ENCODE measurements at places on chromosomes 1 and 21. TPM values are rescaled to one million over a fixed set of nuclear protein-coding genes. Genes with fewer than 3 reads are reported as not detected.

The CFAP57 gene
- 0.20 TPM for total RNA-seq

The CELA3B gene
- total RNA-seq: 0.26 TPM

The FCRL1 gene
- not detected for total RNA-seq

The CD34 gene
- total RNA-seq: 16.9 TPM

The SH3D21 gene
- 1.1 TPM for total RNA-seq

The HES2 gene
- 18.8 TPM for total RNA-seq

The SMCP gene
- total RNA-seq: not detected

DNA sequence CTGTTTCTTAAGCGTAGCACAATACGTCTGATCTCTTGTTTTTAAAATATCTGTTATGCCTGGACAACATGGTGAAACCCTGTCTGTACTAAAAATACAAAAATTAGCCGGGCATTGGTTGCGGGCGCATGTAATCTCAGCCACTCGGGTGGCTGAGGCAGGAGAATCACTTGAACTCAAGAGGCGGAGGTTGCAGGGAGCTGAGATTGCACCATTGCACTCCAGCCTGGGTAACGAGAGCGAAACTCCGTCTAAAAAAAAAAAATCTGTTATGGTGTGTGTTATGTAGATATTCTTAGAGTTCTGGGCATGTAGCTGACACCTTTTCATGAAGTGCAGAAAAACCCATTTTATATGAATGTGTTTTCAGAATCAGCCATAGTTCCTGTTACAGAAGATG is 38.2 kb downstream of the RABGAP1L start:
- no peak for DNase-seq

DNA sequence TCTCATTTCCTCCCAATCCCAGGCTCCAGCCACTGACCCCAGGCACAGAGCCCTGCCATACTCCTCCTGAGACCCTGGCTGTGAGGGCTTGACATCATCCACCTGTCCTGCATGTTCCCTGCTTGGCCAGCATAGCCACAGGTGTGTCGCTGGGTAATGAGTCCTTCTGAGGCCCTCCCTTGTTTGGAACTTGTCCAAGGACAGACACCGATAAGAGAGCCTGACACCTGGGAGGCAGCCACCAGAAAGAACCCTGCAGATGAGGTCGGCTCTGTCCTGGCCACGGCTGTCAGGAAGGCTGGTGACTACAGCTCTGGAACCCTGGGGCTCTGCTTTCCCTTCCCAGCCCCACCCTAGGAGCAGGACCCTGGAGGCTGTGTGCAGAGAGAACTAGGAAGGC is 34.6 kb downstream of the TMEM63A start:
- no peak for DNase-seq

DNA sequence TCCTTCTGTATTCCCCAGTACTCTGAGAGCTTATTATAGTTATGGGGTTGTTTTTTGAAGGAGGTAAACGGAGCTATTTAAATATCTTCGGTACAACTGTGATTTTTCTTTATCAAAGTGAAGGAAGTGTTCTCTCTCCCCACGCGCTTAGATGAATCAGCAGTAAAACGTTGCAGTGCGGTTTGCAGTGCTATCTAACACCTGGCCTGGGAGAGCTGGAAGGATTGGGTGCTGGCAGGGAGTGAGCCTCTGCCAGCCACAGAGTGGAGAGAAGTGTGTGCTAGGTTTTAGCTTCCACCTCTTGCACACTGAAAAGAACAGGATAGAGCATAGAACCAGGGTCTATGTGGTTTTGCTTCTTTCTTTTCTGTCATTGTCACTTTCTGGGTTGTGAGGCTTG is 165.9 kb downstream of the SDCCAG8 start:
- no peak for DNase-seq

DNA sequence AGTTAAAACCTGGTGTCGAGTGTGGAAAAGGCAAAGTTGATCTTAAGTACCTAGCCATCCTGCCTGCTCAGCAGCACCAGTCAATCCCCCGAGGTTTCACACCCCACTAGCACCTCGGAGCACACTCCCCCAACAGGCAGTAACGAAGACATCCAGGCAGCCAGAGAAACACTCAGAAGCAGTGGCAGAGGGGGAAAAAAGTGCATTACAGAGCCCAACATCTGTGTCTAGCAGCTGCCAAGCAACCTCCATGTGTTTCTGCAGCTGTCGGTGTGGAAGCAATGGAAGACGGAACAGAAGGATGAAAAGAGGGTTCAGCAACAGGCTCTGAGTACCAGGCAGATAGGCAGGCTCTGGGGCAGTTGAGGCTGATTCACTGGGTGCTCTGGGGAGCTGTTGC is 73.4 kb upstream of the PROX1 start:
- DNase-seq: no peak

DNA sequence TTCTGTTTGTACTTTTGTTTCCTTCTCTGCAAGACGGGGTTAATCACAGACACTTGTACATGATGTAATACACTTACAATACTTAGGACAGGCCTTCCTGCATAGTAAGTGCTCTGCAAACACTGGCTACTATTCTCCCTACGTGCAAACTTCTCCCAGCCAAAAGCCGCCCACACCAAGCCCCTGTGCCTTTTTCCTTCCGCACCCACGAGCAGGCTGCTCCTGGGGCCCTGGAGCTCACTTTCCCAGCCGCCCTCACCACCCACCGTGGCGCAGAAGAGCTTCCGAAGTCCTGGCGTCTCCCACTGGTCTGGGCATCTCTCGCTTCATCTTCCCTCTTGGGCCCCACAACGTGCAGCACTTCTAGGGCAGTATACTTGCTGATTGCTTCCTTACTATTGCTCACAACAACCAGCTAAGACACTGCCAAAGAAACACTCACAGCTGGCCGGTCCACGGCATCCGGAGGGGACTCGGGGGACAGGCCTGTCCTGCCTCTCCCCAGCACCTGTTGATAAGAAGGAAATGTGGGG is 22.5 kb upstream of the GPR157 start:
- no peak for DNase-seq

DNA sequence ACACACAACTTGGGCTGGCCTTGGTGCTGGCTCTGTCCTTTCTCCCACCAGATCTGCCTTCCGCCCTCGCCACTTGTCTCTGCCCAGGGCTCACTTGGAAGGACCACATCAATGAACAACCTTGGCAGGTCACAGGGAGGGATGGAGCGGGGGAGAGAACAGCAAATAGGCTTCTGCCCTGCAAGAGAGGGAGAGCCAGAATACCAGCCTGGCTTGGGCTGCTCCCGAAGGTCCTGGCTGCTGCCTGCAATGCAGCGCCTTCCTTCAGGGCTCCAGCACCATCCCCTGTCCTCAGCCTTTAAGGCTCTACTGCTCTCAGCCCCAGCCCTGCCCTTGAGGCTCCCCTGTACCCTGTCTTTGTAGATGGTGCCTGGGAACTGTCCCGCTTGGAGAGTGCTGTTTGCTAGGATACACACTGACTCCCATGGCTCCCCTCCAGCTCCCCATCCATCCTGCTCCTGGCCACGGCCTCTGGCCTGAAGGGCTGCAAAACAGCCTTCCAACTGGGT is 43.8 kb downstream of the HIVEP3 start:
- no peak for DNase-seq

GRCh38 chr1:56964349-56965017 is 1.3 kb downstream of the C8B start:
- DNase-seq: no peak

- no peak for DNase-seq
These were observed 63.2 kb upstream of the TMEM51 start for GRCh38 chr1:15090373-15090772.

DNA sequence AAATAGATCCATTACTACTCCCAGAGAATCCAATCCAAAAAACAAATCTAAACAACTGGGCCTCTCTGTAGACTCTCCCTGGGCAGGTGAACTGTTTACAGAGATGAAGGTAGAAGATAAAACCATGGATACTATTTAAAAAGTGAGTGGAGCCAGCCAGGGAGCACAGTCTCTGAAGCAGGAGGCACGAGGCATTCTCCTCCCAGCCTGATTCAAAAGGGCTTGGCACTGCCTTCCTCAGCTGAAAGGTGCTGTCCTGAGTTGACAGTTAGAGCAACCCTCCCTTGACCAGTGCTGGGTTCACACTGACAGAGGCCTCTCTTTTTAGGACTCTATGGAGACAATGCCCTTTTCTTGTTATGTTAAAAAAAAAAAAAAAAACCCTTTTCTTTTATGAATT is 36.8 kb downstream of the HENMT1 start:
- no peak for DNase-seq

- no peak for DNase-seq
These were observed 56.4 kb downstream of the DIP2A start for GRCh38 chr21:46515109-46515508.

GRCh38 chr1:231869364-231869763 is 242.8 kb downstream of the DISC1 start:
- DNase-seq: no peak

- DNase-seq: no peak
These were observed 13.4 kb upstream of the SVBP start for GRCh38 chr1:42830631-42831030.

GRCh38 chr1:59541161-59541560 is 244.3 kb downstream of the FGGY start:
- DNase-seq: no peak

DNA sequence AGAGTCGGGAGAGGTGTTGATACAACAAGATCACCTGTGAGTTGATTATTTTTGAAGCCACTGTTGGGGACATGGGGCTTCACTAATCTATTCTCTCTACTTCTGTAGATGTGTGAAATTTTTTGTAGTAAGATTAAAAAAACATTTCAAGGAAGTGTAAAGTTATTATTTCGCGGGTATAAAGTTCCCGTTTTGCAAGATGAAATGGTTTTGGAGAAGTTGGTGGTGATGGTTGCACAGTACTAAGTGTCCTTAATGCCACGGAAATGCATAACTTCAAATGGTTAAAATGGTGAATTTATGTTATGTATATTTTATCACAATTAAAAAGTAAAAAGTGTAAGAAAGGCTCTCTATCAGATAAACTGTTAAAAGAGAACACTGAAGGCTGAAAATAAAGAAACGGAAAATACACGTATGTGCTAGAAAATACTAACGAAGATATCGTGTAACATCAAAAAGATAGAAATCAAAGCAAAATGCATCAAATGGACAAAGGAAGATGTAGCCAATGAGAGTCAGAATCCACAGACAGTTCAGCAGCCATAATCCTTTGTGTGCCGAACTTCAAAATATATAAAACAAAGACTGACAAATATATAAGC is 2.9 kb upstream of the ITGB2 start:
- DNase-seq: no peak

- no peak for DNase-seq
These were observed 123.7 kb downstream of the FOXD2 start for GRCh38 chr1:47561523-47562007.

GRCh38 chr1:225926551-225927113 is 2.6 kb upstream of the PYCR2 start:
- DNase-seq: no peak

DNA sequence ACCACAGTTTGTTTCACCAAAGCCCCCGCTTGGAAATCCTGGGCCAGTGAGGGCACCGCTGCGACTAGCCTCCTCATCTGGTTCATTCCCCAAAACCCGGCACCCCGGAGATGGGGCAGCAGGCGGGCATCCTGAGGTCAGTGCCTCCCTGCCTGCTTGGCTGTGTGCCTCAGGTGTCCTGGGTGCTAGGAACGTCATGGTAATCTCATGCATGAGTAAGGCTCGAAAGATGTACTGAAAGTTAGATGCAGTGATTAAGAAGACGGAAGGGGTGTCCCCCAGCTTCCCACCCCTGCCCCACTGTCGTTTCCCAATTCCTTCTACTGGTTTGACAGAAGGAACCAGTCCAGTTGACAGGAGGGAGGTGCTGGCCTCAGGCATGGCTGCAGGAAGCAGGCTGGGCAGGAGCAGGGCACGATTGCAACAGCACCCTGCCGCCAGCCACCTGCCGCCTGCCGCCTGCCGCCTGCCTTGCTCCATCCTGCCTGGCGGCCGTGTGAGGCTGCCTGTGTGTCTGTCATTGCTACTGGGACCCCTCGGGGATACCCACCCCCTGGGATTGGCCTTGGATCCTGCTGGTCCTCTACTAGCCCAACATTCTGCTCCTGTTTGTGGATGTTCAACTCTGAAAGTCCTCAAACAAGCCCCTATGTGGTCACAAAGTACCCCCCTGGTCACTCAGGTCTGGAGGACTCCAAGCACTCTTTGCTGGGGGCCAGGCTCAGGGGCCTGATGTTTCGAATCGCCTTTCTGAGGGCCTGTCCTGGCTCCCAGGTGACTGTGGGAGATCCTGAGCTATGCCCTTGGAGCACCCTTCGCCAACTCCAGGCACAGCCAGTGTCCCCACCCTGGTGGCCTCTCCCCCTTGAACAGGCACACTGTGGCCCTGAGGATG is 73.0 kb upstream of the IFFO2 start:
- no peak for DNase-seq

GRCh38 chr1:151401125-151401788 is 1.9 kb downstream of the PSMB4 start:
- no peak for DNase-seq

DNA sequence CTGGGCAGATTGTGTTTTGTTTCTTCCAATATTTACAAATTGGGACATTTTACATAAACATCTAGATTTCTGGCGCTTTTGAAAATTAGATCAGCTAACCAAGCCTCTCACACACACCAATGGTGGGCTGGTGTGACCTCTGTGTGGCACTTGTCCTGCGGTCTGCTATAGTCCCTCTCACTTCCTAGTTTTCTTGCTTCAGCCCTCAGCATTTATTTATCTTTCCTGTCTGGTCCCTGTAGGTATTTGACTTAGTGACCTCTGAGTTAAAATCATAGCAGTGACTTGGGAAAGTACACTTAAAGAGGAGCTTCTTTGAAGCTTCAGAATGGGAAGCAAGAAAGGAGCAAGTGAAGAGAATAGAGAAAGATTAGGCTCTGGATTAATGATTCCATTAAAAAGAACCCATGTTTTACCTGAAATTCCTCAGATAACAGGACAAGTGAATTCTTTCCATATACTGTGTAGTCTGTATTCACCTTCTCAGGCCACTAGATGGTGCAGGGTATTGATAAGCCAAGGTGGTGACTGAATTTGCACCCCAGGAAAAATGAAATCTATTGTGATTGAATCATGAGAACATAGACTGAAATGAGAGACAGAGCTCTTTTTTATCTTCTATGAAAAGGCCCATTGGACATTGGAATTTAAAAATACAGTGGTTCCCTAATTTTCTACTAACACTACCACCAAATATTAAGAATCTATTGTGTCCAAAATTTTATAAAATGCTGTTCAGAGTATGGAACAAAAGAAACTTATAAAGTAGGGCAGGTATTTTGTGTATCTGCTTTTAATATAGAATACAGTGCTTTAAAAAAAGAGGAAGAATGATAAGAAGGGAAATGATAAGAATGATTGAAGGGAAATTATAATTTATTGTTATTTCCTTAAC is 7.1 kb upstream of the DIPK1A start:
- no peak for DNase-seq

GRCh38 chr1:41328001-41328615 is 33.1 kb upstream of the FOXO6 start:
- DNase-seq: no peak

- DNase-seq: no peak
These were observed 140.7 kb downstream of the CYYR1 start for GRCh38 chr21:26432410-26432809.

GRCh38 chr1:228391411-228392020 is 15.1 kb downstream of the TRIM11 start:
- no peak for DNase-seq

GRCh38 chr1:109649491-109649914 is 6.4 kb upstream of the GSTM4 start:
- no peak for DNase-seq

GRCh38 chr1:231896806-231897205 is 270.2 kb downstream of the DISC1 start:
- no peak for DNase-seq
